Endothelial cell (in vitro differentiated cells): ENCODE measurements at places on chromosomes 7 and 10.

DNA sequence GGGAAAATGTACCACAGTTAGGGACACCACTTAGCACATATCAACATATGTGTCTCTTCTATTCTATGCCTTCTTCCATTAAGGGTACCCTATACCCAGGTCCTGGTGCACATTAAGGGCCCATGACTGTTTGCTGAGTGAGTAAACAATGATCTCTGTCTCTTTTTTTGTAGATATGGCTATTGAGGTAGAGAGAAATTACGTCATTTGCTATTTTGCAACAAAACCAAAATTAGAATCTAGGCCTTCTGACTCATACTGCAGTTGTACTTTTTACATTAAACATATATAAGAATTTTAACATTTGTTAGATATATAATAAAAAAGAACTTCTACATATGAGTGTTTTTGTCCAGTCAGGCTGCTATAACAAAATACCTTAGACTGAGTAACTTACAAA is 683.2 kb upstream of the LRRN3 start:
- no peak for DNase-seq

DNA sequence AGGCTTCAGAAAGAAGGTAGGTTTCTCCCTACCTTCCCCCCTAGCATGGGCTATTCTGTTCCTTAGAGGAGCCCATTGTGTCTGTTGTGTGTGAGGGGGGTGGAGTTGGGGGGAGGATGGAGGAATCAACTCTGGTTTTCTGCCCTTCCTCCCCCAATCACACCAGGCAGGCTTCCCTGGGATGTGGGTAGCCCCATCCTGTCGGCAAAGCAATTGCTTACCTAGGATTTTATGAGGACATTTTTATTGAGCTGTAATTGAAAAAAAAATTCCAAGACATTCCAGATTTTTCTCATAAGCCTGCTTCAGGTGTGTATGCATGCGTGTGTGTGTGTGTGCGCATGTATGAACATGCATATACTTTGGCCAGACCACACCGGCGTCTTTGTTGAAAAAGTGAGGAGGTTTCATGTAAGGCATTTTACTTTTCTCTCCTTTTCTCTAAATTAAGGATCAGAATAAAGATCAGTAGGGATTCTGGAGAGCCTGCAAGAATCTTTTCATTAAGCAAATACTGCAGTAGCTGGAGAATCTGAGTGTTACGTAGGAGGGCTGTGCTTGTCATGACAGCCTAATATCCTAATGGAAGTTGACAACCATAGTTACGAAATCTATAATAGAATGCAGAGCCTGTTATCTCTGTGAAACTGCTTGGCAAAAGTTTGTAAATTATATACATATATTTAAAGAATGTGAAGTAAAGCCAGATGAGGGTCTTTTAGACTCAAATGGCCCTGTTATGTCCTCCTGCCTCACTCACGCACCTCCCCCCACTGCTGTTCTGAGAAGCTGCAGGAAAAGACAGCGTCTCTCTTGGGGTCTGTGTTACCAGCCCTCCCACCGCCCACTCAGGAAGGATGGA is 27.3 kb upstream of the SAMD8 start:
- DNase-seq: no peak

DNA sequence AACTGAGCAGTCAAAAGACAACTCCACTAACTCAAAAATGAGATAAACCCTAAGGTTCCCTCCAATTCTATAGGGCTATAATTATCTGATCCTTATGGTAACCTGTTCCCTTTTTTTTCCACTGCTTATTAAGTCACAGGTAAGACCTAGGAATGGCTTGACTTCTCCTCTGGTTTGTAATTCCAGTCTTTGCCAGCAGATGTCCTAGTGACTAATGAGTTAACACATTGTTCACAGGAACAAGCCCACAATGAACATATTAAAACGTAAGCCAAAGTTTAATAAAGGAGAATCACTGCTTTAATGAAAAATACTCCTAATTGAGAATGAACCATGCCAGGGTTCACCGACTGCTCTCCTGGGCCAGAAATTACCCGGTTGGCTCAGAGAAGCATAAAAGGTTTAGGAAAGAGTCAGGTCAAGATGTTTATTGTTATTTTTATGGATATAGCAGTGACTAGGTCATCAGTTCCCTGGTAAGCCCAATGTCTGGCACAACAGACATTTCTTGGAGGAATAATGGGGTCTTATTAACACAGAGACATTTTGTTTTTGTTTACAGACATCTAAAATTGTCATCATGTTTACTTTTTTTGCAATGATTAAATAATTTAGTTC is 120.1 kb downstream of the ELAPOR2 start:
- peak; percentile 68 for DNase-seq

GRCh38 chr7:70714506-70715038 is 417.4 kb upstream of the GALNT17 start:
- DNase-seq: no peak

GRCh38 chr7:66604198-66604597 is 24.5 kb upstream of the KCTD7 start:
- no peak for DNase-seq

- no peak for DNase-seq
Observed at GRCh38 chr7:41581041-41581440, 121.8 kb downstream of the INHBA start.

DNA sequence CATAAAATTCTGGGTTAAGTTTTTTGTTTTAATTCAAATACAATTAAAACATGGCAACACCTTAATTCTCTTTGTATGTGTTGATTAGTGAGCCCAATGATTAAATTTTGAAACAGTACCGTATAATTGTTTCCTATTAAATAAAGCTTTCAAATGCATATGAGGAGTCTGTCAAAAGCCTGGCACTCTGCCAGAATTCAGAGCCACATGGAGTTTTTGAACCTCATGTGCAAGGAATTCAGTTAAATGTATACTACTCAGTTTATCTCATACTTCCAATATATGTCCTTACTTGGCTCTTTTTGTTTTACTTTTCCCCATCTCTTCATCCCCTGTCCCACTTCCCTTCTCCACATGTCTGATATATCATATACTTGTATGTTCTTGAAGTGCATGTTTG is 165.6 kb upstream of the FAM3C start:
- DNase-seq: no peak

DNA sequence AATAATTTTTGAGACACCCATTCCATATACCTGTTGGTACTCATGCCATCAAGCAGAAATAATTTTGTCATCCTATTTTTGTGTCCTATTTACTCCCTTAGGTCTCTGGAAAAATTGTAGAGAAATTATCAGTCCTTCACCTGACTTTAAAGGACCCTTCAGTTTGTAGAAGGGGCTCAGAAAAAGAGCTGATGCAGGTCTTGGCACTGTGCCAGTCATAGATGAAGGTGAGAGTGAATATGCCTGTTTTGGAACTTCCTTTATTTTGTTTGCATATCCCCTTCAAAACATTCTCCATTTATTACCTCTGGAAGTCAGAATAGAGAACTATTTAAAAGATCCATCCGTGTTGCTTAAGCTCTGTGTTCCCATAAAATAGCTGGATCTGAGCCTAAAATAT is 321.0 kb upstream of the TPK1 start:
- DNase-seq: no peak

GRCh38 chr10:110303681-110304080 is 1.0 kb downstream of the SMNDC1 start:
- no peak for DNase-seq

DNA sequence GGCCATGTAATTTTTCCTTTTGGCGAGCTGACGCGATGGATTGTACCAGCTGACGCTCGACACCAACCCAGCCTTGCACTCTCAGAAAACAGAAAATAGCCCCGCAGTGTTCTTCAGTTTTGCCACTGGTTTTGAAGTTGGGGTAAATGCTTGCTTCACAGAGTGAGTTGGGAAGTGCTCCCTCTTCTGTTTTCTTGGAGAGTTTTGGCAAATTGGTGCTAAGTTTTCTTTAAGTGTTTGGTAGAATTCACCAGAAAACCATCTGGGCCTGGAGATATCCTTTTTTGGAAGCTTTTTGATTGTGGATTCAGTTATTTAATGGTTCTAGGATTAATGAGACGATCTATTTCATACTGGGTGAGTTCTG is 252.8 kb downstream of the ELFN1 start:
- no peak for DNase-seq

DNA sequence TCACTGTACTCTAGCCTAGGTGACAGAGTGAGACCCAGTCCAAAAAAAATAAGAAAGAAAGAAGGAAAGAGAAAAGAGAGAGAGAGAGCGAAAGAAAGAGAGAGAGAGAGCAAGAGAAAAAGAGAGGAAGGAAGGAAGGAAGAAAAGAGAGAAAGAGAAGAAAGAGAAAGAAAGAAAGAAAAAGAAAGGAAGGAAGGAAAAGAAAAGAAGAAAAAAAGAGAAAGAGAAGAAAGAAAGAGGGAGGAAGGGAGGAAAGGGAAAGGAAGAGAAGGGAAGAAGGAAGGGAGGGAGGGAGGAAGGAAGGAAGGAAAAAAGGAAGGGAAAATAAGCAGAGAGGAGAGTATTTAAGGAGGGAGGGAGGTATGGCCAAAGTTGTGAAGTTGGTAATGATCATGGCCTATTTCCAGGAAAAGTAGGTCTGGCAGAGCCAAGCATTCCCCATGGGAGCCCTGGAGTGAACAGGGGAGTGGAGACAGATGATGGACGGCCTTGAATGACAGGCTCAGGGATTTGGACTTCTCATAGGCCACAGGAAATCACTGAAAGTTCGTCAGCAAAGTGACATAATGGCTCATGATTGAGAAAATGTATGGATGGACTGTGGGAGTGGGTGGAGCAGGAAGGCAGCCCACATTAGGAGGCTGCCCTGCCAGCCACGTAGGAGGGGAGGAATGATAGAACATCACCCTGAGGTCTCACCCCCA is 44.8 kb upstream of the CUX1 start:
- DNase-seq: no peak

DNA sequence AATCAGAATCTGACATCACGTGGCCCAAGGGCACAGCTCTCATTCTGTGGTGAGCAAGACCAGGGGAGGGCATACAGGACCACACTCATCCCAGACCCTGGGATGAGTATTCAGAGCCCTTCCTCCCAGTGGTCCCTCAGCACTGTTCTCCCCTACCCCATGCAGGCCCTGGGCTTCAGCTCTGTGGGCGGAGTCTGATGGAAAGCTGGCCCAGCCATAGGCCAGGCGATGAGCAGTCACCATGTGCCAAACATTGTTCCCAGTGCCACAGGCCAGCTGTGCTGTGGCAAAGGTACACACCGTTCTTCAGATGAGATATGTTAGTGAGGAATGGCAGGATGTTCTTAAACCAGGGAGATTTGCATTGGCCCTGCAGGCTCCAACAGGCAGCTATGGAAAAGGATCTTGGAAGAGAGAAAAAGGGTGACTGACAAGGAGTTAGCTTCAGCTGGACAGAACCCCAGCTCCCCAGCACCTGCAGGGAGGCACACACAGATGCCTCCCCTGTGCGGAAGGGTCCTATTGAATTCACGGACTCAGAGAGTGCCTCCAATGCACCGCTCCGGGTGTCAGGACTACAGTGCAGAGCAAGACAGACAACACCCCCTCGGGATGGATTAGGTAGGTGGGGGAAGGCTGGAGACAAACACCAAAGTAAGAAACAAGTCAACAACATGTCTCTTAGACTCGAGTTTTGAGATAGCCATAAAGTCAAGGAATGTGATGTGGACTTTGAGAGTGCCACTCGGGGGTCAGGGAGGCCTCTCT is 596.0 kb upstream of the MGMT start:
- DNase-seq: no peak

GRCh38 chr7:159109653-159110035 is 35.0 kb downstream of the VIPR2 start:
- no peak for DNase-seq

- peak; percentile 8 for DNase-seq
Observed at GRCh38 chr7:15686957-15687545, 568 bp upstream of the MEOX2 start.

DNA sequence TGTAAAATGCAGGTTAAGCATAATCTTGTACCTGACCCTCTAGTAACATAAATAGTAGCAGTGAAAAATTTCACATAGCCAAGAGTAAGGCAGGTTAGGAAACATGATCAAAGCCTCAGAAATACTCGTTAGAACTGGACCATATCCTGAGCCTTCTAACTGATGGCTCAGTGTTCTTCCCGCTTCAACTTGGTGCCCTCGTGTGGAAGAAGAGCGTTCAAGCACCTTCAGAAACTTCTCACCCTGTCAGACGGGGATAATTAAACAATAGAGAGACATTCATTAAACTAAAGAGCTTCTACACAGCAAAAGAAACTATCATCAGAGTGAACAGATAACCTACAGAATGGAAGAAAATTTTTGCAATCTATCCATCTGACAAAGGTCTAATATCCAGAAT is 124.5 kb downstream of the MYOF start:
- peak; percentile 51 for DNase-seq

DNA sequence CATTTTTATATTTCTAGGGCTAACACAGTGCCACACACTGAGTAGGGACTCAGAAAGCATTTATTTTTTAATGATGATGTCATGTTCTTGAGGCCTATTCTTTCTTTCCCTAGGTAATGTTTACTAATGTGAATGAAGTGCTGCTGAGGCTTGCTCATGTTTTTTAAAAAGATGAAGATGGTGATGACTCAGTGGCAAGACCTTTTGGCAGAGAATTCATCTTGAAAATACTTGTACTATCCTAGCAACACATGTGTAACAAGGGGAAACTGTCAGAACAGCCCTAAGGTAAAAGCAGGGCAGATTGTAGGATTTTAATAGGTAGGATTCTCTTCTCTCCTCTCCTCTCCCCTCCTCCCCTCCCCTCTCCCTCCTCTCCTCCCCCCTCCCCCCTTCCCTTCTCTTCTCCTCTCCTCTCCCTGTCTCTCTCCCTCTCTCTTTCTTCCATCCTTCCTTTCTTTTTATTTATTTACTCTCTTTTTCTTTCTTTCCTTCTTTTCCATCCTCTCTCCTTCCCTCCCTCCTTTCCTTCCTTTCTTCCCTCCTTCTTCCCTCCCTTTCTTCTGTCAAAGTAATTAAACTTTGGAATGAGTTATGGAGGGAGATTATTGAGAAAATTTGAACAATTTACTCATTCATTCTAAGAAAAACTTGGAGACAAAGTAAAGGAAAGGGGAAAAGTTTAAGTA is 75.3 kb downstream of the ZNF92 start:
- no peak for DNase-seq

- DNase-seq: no peak
Observed at GRCh38 chr10:100826983-100827818, 81.8 kb downstream of the PAX2 start.
